ENCODE measurements at places on chromosomes 11 and 22.

- no peak overlapping the region for H3K4me3 ChIP-seq
- H3K36me3 ChIP-seq = no peaks in the 10 kb centered on the region
- H3K27ac ChIP-seq = no peak overlapping the region
- DNase-seq = no peak
- H3K4me1 ChIP-seq = peaks cover 46% of the 10 kb centered on the region
- H3K27me3 ChIP-seq = no peaks in the 10 kb centered on the region
These were observed 12.2 kb downstream of the NECTIN1 start for GRCh38 chr11:119716582-119717498.

GRCh38 chr11:113392236-113392921, 4.8 kb downstream of the ANKK1 start:
- H3K27ac ChIP-seq = no peak overlapping the region
- no peak overlapping the region for H3K4me3 ChIP-seq
- no peaks in the 10 kb centered on the region for H3K27me3 ChIP-seq
- no peaks in the 10 kb centered on the region for H3K36me3 ChIP-seq

DNA sequence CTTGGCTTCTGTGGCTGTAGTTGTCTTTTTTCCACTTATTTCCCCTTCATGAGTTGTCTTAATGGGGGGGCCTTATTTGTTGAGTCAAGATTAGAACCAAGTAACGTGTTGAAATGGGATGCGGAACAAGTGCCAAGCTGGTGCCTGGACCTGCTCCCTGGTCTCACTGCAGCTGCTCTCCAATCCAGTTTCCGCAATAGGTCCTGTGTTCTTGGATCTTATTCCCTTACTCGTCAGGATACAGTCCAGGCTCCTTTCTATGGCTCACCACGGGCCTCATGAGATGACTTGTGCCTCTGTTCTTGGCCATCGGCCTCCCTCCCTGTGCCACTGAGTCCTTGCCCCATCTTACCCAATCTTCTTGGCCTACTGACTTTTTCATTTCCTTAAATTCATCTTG, 159.6 kb upstream of the CADM1 start:
- H3K4me3 ChIP-seq = no peak overlapping the region
- no peak for DNase-seq
- no peak overlapping the region for H3K27ac ChIP-seq
- H3K36me3 ChIP-seq = no peaks in the 10 kb centered on the region
- H3K27me3 ChIP-seq = peaks cover 35% of the 10 kb centered on the region
- H3K4me1 ChIP-seq = peaks cover 7% of the 10 kb centered on the region

DNA sequence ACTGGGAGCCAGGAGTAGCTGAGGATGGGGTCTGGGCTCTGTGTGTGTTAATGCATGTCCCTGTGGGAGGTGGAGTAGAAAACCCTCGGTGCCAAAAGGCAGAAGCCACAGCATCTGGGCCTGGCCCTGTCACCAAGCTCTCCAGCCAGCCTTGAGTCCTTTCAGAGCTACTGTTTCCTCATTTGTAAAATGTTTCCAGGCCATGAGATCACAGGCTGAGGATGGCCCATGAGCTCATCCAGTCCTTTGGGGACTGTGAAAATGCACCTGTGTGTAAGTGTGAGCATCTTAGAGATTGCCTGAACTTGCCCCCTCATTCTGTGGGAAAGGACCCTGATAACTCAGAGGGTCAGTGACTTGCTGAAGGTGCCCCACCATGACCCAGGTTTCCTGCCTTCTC, 9.1 kb downstream of the ANKK1 start:
- no peaks in the 10 kb centered on the region for H3K36me3 ChIP-seq
- H3K27ac ChIP-seq = no peak overlapping the region
- no peaks in the 10 kb centered on the region for H3K27me3 ChIP-seq
- no peak for DNase-seq
- H3K4me3 ChIP-seq = no peak overlapping the region

DNA sequence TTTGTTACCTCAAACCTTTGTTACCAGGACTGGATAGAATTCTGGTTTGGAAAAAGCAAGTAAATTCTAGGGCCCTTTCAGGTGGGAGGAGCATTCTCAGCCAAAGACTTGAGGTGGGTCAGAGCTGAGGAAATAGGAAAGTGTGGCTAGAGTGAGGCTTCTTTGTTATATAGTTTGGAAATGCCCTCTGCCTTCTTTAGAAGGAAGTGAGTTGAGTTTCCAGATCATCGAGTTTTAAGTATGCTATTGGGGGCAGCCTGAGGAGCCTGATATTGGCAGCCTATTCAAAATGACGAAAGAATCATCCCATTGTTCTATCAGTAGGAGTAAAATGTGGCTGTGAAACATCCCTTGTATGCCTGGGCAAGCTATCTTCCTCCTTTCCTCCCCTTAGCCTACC, 134.1 kb downstream of the ARHGAP42 start:
- peaks cover 33% of the 10 kb centered on the region for H3K4me1 ChIP-seq
- peak overlapping the region; percentile 26 for H3K27ac ChIP-seq
- H3K4me3 ChIP-seq = no peak overlapping the region

- peaks cover 34% of the 10 kb centered on the region for H3K4me1 ChIP-seq
- H3K27me3 ChIP-seq = no peaks in the 10 kb centered on the region
- peak; percentile 45 for DNase-seq
- H3K36me3 ChIP-seq = no peaks in the 10 kb centered on the region
- H3K4me3 ChIP-seq = no peak overlapping the region
These were observed 8.3 kb upstream of the FGF19 start for GRCh38 chr11:69711822-69712801.

GRCh38 chr11:69155302-69156234, at the start of gene SMIM38:
Gene SMIM38 (plus strand): TSS chr11:69155935. CDS start chr11:69157847, 1,912 bp downstream.
- H3K36me3 ChIP-seq = no peaks in the 10 kb centered on the region
- peaks cover 17% of the 10 kb centered on the region for H3K4me1 ChIP-seq
- H3K27me3 ChIP-seq = no peaks in the 10 kb centered on the region
- DNase-seq = no peak
- H3K4me3 ChIP-seq = no peak within 1 kb of the TSS
- no peak within 1 kb of the TSS for H3K27ac ChIP-seq

GRCh38 chr11:68914761-68915160, 11.1 kb downstream of the IGHMBP2 start:
- H3K4me1 ChIP-seq = no peaks in the 10 kb centered on the region
- peaks cover 19% of the 10 kb centered on the region for H3K36me3 ChIP-seq
- no peak overlapping the region for H3K4me3 ChIP-seq
- no peaks in the 10 kb centered on the region for H3K27me3 ChIP-seq

GRCh38 chr22:22002526-22003055, 20.0 kb upstream of the TOP3B start:
- no peak for DNase-seq
- no peaks in the 10 kb centered on the region for H3K4me1 ChIP-seq
- H3K4me3 ChIP-seq = no peak overlapping the region
- peaks cover 100% of the 10 kb centered on the region for H3K27me3 ChIP-seq
- H3K27ac ChIP-seq = no peak overlapping the region

DNA sequence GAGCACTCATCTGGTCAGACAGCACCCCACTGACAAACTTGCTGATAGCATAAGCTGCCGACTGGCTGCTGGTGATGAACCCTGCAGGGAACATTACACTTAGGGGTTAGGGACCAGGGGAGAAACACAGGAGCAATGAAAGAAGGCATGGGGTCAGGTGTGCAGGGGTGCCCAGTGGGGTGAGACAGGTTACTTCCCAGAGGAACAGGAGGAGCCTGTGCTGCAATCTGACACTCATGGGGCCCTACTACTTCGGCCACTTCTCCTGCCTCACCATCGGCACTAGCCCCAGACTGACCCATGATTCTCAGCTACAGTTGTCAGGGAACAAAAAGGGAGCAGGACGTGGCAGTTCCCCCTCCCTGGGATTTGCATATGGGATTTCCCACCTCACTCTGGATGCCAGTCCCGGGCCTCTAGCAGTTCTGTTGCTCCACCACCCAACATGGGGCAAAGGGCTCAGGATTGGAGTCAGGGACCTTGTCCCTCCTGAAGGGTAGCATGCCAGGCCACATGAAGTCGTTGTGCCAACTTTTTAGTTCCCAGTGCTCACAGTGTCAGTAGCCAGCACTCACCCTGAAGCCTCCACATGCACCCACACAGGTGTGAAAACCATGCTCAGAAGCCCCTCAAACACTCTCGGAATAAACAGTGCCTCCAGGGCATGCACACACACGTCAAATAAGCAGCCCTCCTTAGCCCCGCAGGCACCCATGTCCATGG, 2.2 kb downstream of the SLC37A4 start:
- H3K4me1 ChIP-seq = peaks cover 14% of the 10 kb centered on the region
- H3K36me3 ChIP-seq = peaks cover 9% of the 10 kb centered on the region
- H3K27me3 ChIP-seq = no peaks in the 10 kb centered on the region
- H3K27ac ChIP-seq = no peak overlapping the region
- no peak for DNase-seq
- peak overlapping the region; percentile 91 for H3K4me3 ChIP-seq

- peak; percentile 23 for DNase-seq
- no peak overlapping the region for H3K4me3 ChIP-seq
- no peaks in the 10 kb centered on the region for H3K36me3 ChIP-seq
- peak overlapping the region; percentile 64 for H3K27ac ChIP-seq
These were observed 226.3 kb downstream of the SBF2 start for GRCh38 chr11:10067629-10068300.

DNA sequence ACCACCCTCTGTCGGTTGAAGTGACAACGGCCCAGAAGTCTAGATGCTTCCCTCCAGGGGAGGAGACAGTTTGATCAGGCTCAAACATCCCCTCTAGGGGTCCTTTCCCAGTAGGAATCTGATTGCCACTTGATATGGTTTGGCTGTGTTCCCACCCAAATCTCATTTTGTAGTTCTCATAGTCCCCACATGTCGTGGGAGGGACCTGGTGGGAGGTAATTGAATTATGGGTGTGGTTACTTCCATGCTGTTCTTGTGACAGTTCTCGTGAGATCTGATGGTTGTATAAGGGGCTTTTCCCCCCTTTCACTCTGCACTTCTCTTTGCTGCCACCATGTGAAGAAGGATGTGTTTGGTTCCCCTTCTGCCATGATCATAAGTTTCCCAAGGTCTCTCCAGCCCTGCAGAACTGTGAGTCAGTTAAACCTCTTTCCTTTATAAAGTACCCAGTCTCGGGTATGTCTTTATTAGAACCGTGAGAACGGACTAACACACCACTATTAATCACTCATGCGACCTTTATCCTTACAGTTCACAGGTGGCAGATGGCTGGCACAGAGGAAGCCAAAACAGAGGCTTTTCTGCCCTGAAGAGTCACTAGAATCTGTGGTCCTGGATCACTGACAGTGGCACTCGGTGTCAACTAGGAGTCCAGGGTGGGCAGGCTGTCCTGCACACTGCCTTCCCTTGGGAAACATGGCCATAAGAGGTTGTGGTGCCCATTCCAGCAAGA, 21.6 kb downstream of the ASPHD2 start:
- no peaks in the 10 kb centered on the region for H3K4me1 ChIP-seq
- no peak for DNase-seq
- no peak overlapping the region for H3K27ac ChIP-seq
- H3K27me3 ChIP-seq = no peaks in the 10 kb centered on the region
- no peaks in the 10 kb centered on the region for H3K36me3 ChIP-seq
- H3K4me3 ChIP-seq = no peak overlapping the region

GRCh38 chr22:46737976-46738646, at the start of gene CERK:
Gene CERK (minus strand): TSS chr22:46738252. CDS start chr22:46738148, 104 bp downstream.
- peak; percentile 61 for DNase-seq
- peak within 1 kb of the TSS; percentile 72 for H3K27ac ChIP-seq
- H3K27me3 ChIP-seq = no peaks in the 10 kb centered on the region
- H3K36me3 ChIP-seq = no peaks in the 10 kb centered on the region

DNA sequence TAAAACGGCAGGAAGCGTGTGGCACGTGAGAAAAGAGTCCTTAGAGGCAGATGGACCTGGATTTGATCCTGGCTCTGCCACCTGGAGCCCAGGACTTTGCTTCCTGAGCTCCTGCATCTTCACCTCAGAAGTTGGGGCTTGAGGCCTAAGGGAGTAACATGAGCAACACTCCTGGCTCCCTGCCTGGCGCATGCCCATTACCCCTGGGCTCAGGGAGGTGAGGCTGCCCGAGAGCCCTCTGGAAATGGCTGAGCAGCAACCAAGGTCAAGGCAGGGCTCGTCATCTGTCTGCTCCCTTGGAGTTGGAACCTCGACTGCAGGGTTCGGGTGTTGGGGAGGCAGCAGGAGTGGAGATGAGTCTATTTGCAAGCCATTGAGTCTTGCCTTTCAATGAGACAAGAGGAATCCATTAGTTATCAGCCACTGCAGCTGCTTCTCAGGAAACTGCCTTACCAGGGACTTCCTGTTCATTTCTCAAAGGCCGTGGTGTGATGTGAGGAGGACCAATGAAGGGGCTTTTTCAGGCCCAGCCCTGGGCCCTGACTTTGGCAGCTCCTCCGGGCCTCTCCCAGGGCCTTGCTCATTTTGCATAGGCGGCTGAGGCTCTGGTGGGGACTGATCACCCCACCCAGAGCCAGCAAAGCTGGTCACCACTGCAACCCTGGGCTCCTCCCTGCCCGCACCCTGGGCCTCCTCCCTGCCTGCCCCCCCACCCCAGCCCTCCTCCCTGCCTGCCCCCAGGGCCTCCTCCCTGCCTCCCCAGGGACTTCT, 6.4 kb downstream of the FADS2 start:
- H3K36me3 ChIP-seq = peaks cover 15% of the 10 kb centered on the region
- H3K4me1 ChIP-seq = peaks cover 64% of the 10 kb centered on the region
- H3K27ac ChIP-seq = peak overlapping the region; percentile 97
- H3K4me3 ChIP-seq = peak overlapping the region; percentile 24
- DNase-seq = peak; percentile 80
- H3K27me3 ChIP-seq = no peaks in the 10 kb centered on the region

DNA sequence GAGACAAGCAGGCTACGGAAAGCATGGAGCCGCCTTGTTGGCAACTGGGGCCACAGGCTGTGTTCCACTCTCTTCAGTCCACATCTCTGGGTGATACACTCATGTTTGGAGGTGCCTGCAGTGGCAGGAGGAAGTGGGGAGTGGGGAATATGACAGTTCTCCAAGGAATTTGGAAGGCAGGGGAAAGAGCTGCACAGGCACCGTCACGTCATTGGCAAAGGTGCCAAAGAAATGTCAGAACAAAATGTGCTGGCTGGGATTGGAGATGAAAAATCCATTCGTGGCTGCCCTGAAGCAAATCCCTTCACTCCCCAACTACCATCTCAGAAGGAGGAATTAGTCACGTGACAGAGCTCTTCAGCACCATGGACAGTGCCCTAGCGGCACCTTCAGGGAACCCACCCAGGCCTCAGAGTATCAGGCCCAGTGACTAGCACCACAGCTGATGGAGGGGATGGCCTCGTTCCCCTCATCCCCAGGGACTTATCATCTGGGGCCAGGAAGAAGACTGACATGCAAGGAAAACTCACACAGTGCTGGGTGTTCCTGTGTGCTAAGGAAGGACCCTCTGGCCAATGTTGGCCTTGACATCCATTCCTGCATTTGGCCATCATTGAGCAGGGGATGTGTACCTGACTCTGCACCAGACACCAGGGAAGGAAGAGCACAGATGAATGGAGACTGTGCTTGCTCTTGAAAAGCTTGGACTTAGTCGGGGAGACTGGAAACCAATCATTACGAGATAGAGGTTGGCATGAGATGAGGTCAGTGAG, 48.5 kb upstream of the PRDM11 start:
- no peak overlapping the region for H3K27ac ChIP-seq
- DNase-seq = peak; percentile 92
- no peaks in the 10 kb centered on the region for H3K27me3 ChIP-seq
- peaks cover 5% of the 10 kb centered on the region for H3K4me1 ChIP-seq
- H3K36me3 ChIP-seq = no peaks in the 10 kb centered on the region

DNA sequence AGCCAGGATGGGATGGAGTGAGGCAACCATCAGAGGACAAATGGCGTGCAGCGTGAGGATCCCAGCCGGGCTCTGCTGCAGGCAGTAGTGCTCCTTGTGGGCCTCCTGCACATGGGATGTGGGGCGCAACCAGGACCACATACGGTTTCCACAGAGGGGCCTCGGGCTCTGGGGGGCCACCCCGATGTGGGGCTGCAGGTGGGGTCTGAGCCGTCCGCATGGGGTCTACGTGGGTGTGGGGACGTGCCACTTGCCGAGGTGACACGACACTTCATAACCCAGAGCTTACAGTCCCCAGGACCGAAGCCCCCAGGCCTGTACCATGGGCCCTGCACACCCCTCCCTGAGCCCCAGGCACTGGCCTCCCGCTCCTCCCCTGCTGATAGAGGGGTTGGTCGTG, 10.8 kb downstream of the TTLL8 start:
- no peaks in the 10 kb centered on the region for H3K36me3 ChIP-seq
- H3K27ac ChIP-seq = no peak overlapping the region
- H3K27me3 ChIP-seq = no peaks in the 10 kb centered on the region
- no peak for DNase-seq
- H3K4me1 ChIP-seq = no peaks in the 10 kb centered on the region

All from GM23338 (cell line).